Activated naive CD4-positive, alpha-beta T cell treated with anti-CD3 and anti-CD28 coated beads for 36 hours (primary cell): ENCODE measurements at places on chromosomes 3 and 15. TPM values are rescaled to one million over a fixed set of nuclear protein-coding genes. Genes with fewer than 3 reads are reported as not detected.

GRCh38 chr3:151283387-151283786, 5.0 kb upstream of the P2RY14 start:
- no peak for DNase-seq

GRCh38 chr3:55364421-55364820, 122.7 kb downstream of the WNT5A start:
- DNase-seq, result no peak

GRCh38 chr3:4880850-4881249, 98.4 kb upstream of the BHLHE40 start:
- no peak for DNase-seq

DNA sequence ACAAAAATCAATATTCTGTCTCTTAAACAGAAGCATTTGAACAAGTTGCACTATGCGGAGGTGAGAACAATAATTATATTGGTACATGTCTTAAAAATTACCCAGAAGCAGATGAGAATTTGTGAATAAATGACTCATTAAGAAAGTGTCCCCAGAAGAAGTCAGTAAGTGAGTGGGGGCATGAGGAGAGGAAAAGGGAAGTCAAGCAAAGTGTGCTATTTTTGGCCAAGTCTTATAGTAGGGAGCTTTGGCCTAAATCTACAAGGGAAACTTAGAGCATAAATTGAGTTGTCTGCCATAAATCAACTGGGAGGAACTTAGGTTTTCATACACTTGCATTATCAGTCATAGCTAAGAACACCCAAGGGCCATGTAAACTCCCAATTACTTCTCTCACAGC, 86.9 kb upstream of the SATB1 start:
- DNase-seq, result no peak

The CCR1 gene
- not detected for total RNA-seq

The LRRC31 gene
- not detected for total RNA-seq

The NR1I2 gene
- 0.89 TPM for total RNA-seq

The P2RY1 gene
- 0.67 TPM for total RNA-seq

The SLC22A13 gene
- not detected for total RNA-seq

The C3orf70 gene
- not detected for total RNA-seq
